ENCODE measurements at places on chromosomes 7 and 10.

DNA sequence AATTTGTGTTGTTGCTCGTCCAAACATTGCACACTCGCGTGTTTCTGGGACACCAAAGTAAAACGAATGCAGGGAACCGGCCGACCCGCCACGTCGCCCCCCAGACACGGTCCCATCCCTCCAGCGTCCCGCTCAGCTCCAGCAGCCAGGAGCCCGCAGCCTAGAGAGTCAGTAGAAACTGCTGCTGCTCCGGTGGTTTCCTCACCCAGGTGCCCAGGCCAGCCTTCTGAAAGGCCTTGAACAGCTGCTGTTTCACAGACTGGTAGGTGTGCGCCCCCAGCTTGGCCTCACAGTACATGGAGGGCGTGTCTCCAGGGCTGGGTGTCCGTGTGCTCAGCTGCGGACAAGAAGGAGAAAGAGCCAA is 126.8 kb downstream of the WDR37 start:
- no peak for DNase-seq

- peak; percentile 68 for DNase-seq
Measured at GRCh38 chr10:3783682-3784432, 1.2 kb downstream of the KLF6 start.

- no peak for DNase-seq
Measured at GRCh38 chr10:4847561-4848355, 21.8 kb downstream of the AKR1E2 start.

DNA sequence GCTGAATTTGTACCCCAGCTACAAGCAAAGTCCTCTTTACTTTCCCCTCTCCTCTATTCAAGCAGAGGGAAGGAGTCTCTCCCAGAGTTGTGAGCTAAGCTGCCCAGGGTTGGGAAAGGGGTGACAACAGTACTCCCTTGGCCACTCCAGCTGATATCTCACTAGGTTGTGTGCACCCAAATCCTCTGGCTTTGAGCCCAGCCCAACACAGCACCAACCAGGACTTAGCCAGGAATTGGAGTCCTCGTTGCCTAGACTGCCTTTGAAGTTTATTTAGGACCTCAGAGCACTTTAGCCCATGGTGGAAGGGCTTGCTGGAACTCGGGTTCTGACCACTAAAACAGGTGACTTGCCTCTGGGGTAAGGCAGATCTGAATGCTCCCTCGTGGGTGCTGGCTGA is 35.7 kb upstream of the DYNC1I1 start:
- no peak for DNase-seq

DNA sequence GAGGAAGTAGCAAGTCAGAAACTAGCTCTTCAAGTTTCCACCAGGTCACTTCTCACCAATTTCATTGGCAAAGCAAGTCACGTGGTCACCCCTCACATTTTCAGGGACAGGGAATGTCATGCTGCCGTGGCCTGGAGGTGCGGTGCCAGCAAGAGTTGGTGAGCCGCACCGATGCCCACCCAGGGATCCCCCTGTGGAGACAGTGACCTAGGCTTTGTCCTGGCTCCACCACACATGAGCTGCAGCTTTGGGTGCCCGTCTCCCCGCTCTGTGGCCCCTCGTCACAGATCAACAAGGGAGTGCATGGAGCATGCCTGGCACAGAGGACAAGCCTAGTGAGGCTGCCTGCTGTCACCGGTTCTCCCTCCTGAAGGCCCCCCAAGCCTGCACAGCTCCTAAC is 226.7 kb upstream of the PPP2R2D start:
- DNase-seq: no peak

DNA sequence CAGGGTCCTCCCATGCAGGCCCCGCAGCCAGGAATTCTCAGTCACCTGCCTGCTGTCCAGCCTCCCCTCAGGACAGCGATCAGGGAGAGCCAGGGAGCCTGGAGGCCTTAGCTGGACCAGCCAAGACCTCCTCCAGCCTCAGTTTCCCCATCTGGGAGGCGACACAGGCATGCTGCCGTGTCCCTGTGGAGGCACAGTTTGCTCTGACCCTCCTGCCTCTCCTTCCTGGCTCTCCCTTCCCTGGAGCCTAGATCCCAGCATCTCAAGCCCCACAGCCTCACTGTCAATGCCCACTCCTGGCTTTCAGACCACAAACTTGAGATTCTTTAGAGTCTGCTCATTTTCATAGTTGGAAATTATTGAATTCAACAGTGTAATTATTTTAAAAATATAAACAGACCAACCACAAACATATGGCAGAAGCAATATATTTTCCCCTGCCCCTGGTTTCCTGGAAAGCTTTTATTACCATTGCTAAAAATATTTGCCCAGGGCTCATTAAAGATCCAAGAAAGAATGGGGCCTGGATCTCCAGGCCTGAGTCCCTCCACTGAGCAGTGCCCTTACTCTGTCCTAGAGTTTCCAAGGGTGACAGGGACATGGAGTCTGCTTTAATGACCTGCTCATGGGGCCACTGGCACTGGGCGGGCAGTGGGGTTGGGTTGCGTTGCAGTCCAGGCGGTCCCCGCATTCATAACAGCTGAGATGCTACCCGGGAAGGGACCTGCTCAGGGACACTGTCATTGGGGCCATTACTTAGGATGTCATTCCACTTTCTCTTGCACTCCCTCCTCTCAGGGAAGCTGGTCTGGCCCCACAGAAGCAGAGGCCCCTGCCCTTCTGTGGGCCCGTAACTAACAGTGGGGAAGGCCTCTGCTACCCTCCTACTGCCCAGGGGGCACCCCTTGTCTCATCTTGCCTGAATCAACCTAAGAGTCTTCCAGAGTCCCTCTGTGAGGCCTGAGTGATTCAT is 81.6 kb upstream of the CHST15 start:
- no peak for DNase-seq

- no peak for DNase-seq
Measured at GRCh38 chr10:13776861-13777311, 190.1 kb downstream of the PRPF18 start.
